ENCODE measurements at places on chromosomes 7 and 10.

DNA sequence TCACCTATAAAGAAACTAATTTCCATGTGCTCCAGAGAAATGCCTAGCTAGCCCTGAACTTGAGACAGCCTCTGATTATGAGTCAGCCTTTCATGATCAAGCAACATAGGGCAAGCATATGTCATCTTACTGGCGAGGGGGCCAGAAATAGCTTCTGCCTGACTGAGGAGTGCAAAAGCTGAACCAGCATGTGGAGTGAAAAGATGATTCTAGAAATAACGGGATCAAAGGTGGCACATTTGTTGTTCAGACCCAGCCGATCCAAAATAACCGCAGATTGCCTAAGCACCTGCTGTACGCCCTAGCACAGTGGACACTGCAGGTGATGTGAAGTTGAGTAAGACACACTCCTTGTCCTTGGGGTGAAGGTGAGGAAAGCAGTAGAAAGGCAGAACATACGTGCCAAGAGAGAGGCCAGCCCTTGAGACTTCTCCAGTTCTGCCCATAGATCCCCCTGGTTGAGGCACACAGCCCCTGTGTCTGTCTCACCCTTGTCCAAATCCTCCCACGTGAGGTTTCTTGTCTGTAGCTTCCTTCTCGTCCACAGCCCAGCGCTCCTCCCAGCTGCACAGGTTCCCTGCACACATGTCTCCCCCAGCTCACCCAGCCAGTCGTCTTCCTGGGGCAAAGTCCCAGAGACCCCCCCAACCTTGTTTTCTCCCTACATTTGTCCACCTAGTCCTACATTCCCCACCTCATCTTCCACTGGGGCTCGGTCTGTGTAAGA, 2.8 kb upstream of the BCL7B start:
- no peak for DNase-seq

DNA sequence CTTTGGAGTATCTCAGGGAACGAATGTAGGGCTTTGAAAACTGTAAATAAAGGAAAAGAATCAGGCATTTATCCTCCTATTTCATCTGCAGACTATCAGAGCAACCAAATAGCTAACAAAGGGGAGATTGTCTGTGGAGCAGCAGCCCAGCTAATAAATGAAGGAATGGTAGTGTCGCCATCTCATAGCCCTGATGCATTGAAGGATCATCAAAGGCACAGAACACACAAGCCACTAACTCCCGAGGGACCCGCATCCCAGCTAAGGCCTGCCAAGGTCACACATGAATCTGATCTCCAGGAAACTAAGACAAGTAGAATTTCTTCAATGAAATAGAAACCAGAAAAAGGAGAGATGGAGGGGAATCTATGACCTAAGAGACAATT, 38.2 kb downstream of the CALML5 start:
- DNase-seq: no peak

- DNase-seq: no peak
Observed at GRCh38 chr10:110355141-110355831, 50.6 kb upstream of the SMNDC1 start.

DNA sequence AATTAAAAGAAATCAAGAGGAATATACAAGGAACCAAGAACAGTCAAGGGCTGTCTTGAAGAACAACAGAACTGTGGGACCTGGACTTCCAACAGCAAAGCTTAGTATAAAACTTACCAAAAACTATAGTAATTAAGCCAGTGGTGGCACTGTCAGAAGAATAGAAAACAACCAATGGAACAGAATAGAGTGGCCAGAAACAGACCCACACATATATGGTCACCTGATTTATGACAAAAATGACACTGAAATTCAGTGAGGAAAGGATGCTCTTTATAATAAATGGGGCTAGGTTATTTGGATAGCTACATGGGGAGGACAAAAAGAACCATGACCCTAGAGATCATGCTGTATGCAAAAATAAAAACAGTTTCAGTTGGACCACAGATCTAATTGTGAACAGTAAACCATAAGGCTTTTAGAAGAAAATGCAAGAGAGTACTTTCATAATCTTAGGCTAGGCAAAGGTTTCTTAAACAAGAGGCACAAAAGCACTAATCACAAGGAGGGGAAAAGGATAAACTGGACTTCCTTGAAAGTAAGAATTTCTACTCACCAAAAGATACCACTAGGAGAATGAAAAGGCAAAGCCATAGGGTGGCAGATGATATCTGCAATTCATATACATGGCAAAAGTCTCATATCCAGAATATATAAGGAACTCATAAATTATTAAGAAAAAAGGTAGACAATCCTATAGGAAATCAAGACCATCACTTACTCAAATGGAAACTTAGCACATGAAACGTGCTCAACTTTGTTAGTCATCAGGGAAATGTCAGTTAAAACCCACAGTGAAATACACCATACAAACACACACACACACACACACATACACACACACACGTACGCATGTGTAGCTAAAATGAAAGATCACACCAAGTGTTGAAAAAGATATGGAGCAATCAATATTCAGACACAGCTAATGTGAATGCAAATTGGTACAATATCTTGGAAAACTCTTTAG, 20.8 kb downstream of the HYCC1 start:
- no peak for DNase-seq

GRCh38 chr10:81108516-81109199, 571.0 kb downstream of the SH2D4B start:
- DNase-seq: no peak

DNA sequence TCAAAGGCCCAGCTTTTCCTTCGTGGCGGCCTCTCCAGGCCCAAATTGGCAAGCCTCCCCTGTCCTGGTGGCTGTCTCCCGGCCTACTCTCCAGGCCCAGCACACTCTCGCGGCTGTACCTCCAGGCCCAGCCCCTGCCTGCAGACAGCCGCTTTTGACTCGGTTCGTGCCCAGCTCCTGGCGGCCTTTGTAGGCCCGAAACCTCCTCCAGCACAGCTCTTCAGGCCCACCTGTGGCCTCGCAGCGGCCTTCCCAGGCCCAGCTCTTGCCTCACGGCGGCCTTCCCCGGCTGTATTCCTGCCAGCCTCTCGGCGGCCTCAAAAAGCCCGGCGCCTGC, 18.2 kb upstream of the TMEM248 start:
- no peak for DNase-seq

DNA sequence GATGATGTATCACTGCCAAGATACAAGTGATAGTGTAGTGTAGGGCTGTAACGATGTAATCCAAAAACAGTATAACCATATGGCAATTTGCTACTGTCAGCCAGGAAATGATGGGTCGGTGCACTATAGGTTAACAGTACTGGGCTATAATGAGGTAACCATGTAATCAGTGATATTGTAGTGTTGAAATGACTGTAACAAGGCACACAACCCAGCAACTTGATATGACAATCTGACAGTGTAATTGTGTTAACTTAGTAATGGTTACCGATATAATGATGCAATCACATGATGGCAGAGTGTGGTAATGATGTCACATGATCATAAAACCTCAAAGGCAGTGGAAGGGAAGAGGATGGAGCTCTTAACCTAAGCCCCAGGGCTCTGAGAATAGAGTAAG, 73.8 kb upstream of the SLF2 start:
- DNase-seq: no peak

DNA sequence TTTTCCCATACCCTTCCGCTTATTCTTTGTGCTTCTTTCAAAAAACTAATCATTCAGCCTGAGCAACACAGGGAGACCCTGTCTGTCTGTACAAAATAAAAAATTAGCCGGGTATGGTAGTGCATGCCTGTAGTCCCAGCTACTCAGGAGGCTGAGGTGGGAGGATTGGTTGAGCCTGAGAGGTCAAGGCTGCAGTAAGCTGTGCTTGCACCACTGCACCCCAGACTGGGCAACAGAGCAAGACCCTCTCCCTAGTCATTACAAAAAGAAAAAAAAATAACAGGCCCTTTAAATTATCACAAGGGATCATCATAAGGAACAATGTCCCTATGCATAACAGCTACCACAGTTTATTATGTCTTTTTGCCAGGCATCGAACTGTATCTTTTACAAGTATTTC, 119.6 kb downstream of the TRIM24 start:
- no peak for DNase-seq

- DNase-seq: no peak
Observed at GRCh38 chr7:72017756-72018155, 394.4 kb downstream of the CALN1 start.

GRCh38 chr7:128821724-128822123, 8.5 kb upstream of the FLNC start:
- no peak for DNase-seq

GRCh38 chr10:116300542-116300941, 23.7 kb upstream of the CCDC172 start:
- DNase-seq: no peak

DNA sequence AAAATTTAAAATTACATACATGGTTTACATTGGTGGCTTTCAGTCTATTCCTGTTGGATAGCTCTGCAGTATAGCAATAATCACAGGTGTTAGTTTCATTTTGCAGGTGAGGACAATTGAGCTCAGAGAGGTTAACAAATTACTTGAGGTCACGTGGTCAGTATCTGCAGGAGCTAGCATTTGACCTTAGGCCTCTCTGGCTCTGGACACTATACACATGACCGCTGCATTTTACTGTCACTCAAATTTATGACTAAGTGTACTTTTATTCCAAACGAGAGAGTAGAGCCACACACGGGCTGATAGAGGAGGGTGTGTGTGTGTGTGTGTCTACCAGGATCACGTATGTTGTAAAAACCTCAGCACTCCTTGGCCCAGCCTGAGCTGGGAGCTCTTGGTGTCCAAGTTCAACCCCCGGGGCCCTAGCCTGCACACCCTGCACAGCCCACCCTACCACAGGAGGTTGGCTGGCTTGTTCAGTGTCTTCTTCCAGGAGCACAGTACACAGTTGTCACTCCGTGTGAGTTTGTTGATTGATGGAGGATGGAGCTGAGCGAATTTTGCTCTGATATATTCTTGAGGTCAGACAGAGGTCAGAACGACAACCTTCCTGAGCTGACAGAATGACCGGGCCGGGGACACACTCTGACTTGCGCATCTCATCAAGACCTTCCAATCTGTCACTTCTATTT, 272.7 kb downstream of the GFRA1 start:
- no peak for DNase-seq

DNA sequence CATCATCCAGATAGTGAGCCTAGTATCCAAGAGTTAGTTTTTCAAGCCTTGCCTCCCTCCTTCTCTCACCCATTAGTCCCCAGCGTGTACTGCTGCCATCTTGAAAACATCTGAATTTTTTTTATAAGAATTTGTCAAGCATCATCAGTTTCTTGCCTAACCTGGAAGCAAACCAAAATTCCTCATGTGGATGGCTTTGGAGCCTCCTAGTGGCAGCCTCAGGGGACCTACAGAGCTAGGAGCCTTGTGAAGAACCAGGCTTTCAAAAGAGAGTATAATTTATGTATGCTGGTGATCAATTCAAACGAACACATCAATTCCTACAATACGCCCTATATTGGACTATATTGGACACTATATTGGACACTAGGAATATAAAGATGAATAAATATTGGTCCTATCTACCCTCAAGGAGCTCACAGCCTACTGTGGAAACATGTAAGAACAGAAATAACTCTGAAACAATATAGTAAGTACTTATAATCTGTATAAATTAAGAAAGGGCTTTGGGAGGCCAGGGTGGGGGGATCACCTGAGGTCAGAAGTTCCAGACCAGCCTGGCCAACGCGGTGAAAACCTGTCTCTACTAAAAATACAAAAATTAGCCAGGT, 63.4 kb downstream of the HPSE2 start:
- DNase-seq: no peak

DNA sequence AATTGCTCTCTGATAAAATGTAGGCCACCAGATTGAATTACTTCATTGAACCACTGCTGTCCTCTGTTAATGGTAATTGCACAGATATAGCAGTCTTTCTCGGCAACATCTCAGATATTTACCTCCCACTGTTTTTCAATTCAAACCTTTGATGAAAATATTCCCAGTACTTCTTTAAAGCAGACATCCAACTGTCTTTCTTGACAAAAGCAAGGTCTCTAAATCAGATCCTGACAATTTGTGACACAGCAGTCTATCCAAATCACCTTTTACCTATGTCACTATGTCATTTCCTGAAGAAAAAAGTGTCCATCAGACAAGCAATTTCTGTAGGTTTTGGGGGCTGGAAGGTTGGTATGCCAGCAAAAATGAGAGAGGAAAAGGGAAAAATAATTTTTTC, 555.7 kb downstream of the AUTS2 start:
- no peak for DNase-seq

DNA sequence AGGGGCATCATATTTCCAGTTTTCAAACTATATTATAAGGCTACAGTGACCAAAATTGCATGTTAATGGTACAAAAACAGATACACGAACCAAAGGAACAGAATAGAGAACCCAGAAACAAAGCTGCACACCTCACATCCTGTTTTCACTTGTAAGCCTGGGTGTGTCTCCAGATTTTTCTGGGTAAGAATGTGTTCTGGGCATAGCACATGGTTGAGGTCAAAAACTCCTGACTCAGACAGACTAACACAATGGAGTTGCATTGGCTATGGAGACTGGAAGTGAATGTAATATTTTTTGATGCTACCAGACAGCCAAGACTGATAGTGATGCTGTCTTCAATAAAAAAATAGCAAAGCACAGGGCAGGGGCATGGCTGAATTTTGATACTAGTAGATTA, 1175.2 kb downstream of the NXPH1 start:
- DNase-seq: no peak

GRCh38 chr10:129851941-129852640, 112.0 kb downstream of the EBF3 start:
- DNase-seq: no peak

DNA sequence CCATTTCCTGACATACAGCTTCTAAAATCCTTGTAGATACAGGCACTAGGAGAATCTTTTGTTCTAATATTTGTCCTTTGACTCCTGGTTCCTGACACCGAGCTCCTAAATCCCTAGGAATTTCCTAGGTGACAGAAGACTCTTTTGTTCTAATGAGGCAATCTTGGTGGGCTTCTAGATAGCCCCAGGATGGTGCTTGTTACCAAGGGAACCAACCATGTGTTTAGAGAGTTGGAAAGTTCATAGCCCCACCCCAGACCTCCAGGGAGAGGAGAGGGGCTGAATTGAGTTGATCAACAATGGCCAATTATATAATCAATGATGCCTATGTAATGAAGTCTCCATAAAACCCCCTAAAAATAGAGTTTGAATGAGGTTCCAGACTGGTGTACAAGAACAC, 145.1 kb downstream of the JMJD1C start:
- no peak for DNase-seq

DNA sequence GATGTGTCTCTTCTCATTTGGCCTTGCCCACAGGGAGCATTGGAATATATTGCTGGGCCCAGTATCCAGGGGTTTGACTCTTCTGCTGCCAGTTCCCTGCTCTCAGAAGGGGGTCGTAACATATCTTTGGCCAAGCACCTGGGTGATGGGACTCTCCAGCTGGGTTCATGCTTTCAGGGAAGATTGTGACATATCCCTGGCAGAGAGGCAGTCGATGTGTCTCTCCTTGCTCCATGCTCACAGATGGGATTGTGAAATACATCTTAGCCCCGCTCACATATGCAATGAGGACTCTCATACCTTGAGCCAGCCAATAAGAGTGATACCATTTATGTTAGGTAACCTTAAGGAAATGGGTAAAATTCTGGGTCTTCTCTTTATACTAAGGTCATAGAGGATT, 39.2 kb upstream of the ZNF680 start:
- no peak for DNase-seq

GRCh38 chr7:142556740-142557139, 192.5 kb upstream of the PRSS1 start:
- DNase-seq: no peak

GRCh38 chr10:121338206-121338980, 259.9 kb downstream of the FGFR2 start:
- DNase-seq: no peak

- no peak for DNase-seq
Observed at GRCh38 chr10:101122270-101123084, 8.6 kb upstream of the TLX1 start.
